Activated naive CD8-positive, alpha-beta T cell treated with anti-CD3 and anti-CD28 coated beads for 36 hours (primary cell): ENCODE measurements at places on chromosomes 16 and 17.

DNA sequence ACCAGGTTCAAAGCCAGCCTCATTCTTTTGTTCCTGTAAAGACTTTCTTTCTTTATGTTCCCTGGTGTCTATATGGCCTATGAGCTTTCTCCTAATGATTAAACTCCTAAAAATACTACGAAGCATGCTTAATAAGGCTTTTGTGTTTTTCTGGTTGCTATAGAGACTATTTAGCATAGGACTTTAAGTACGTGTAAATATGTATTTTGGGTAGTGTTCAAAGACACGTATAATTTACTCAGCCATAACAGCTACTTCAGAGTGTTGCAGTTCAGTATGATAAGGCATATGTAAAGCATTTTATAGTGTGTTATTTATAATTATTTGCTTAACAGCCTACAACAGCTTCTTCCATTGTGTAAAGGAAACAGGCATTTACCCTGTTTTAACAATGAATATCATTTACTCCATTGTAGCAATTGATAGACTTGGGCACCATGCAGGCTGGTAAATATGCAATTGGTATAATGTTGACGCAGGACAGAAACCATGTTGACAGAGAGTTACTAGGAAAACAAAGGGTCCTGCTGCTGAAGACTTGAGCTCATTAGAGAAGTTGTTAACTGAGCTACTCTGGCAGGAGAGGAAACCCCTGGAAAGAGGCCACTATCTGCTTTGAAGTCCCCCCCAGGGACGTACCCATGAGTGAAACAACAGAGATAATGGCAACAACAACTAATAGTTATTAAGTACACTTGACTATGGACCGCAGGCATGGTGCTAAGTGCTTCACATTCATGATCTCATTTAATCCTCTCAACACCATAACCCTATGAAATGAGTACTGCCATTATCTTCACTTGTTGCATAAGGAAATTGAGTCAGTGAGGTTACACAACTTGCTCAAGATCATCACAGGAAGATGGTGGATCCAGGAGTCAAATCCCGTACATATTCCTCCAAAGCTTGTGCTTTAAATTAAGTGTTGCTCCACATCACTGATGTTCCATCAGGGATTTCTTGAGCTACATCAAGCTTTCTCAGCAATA lies 342.2 kb upstream of the DYNLRB2 start:
- H3K27ac ChIP-seq, result no peak overlapping the region
- no peak overlapping the region for H3K4me3 ChIP-seq
- no peaks in the 10 kb centered on the region for H3K36me3 ChIP-seq
- peaks cover 8% of the 10 kb centered on the region for H3K27me3 ChIP-seq
- DNase-seq, result no peak

GRCh38 chr16:72902206-72902605 lies 145.7 kb downstream of the ZFHX3 start:
- no peaks in the 10 kb centered on the region for H3K27me3 ChIP-seq
- H3K27ac ChIP-seq, result no peak overlapping the region
- no peak for DNase-seq

- peak; percentile 20 for DNase-seq
- peak overlapping the region; percentile 69 for H3K4me3 ChIP-seq
- no peaks in the 10 kb centered on the region for H3K36me3 ChIP-seq
- no peaks in the 10 kb centered on the region for H3K27me3 ChIP-seq
- no peak overlapping the region for H3K27ac ChIP-seq
These were observed 987 bp downstream of the SLC16A5 start for GRCh38 chr17:75088465-75089417.

- no peak overlapping the region for H3K4me3 ChIP-seq
- no peaks in the 10 kb centered on the region for H3K27me3 ChIP-seq
- DNase-seq, result peak; percentile 27
- no peaks in the 10 kb centered on the region for H3K36me3 ChIP-seq
These were observed 60.4 kb downstream of the ZDHHC7 start for GRCh38 chr16:84950906-84951305.

- H3K4me3 ChIP-seq, result no peak overlapping the region
- no peaks in the 10 kb centered on the region for H3K36me3 ChIP-seq
- H3K4me1 ChIP-seq, result peaks cover 29% of the 10 kb centered on the region
- peak; percentile 35 for DNase-seq
- no peaks in the 10 kb centered on the region for H3K27me3 ChIP-seq
- H3K27ac ChIP-seq, result no peak overlapping the region
These were observed 15.2 kb downstream of the PIEZO1 start for GRCh38 chr16:88769617-88770460.

DNA sequence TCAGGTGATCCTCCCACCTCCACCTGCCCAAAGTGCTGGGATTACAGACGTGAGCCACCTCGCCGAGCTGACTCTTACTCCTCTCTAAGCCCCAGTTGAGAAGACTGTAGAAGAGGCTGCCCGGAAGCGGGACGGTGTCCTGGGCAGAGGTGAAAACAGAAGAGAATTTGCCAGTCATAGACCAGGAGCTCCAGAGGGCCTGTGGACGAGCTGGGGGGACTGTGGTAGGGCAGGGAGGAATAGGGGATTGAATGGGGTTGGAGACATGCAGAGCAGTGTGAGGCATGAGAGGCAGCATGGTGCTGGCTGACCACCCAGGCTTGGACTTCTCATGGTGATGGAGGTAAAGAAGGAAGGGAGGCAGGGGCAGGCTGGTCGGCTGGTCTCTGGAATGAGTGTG lies 17.1 kb upstream of the PHB1 start:
- H3K27me3 ChIP-seq, result peaks cover 23% of the 10 kb centered on the region
- no peak for DNase-seq
- no peaks in the 10 kb centered on the region for H3K4me1 ChIP-seq
- H3K36me3 ChIP-seq, result no peaks in the 10 kb centered on the region
- H3K27ac ChIP-seq, result no peak overlapping the region
- no peak overlapping the region for H3K4me3 ChIP-seq

DNA sequence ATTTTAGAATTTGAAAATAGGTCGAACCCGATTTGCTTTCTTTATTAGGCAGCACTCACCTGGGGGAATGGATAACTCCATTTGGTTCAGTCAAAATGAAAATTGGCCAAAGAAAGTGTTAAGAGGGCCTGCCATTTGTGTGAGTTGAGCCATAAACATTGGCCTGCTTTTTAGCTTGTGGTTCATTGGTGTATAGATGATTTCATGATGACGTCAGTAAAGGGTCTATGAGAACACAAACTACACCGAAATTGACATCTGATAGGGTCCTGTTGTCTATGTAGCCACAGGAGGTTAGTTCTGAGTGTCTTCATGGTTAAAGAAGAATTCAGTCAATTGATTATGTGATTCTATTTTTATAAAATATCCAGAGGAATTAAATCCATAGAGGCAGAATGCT lies 1001.5 kb upstream of the EEF2KMT start:
- H3K4me3 ChIP-seq, result no peak overlapping the region
- no peaks in the 10 kb centered on the region for H3K4me1 ChIP-seq
- no peaks in the 10 kb centered on the region for H3K36me3 ChIP-seq
- DNase-seq, result no peak

DNA sequence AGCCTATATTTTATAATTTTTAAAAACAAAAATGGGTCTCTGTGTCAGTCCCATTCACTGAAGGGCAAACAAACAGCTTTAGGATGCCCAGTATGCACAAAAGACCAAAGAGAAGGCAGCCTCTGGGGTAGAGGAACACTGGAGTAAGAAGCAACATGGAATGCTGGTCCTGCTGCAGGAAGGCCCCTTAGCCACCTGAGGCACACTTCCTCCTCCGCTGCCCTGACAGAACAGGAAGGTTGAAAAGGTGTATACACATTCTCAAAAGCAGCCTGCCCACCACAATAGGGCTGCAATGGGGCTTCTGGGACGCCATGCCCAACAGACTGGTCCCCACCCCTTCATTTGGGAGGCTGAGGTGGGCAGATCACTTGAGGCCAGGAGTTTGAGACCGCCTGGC lies 19.5 kb downstream of the TOM1L2 start:
- H3K27me3 ChIP-seq, result no peaks in the 10 kb centered on the region
- H3K36me3 ChIP-seq, result peaks cover 17% of the 10 kb centered on the region
- H3K27ac ChIP-seq, result no peak overlapping the region
- H3K4me1 ChIP-seq, result peaks cover 41% of the 10 kb centered on the region
- DNase-seq, result no peak

DNA sequence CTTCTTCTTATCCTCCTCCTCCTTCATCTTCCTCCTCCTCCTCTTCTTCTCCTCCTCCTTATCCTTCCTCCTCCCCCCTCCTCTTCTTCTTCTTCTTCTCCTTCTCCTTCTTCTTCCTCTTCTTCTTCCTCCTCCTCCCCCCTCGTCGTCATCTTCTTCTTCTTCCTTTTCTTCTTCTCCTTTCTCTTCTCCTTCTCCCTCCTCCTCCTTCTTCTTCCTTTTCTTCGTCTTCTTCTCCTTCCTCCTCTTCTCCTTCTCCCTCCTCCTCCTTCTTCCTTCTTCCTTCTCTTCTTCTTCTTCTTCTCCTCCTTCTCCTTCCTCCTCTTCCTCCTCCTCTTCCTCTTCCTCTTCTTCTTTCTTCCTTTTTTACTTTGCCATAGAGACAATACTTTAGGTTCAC lies 5.1 kb upstream of the KRT23 start:
- H3K27ac ChIP-seq, result no peak overlapping the region
- H3K4me3 ChIP-seq, result no peak overlapping the region
- no peaks in the 10 kb centered on the region for H3K36me3 ChIP-seq
- peaks cover 16% of the 10 kb centered on the region for H3K27me3 ChIP-seq
- no peaks in the 10 kb centered on the region for H3K4me1 ChIP-seq

- H3K36me3 ChIP-seq, result no peaks in the 10 kb centered on the region
- no peak overlapping the region for H3K27ac ChIP-seq
- H3K27me3 ChIP-seq, result peaks cover 22% of the 10 kb centered on the region
- no peak for DNase-seq
These were observed 150.3 kb downstream of the ASIC2 start for GRCh38 chr17:33142705-33143299.

GRCh38 chr16:84751947-84752346 lies 52.1 kb downstream of the USP10 start:
- H3K27me3 ChIP-seq, result no peaks in the 10 kb centered on the region
- peaks cover 21% of the 10 kb centered on the region for H3K36me3 ChIP-seq
- H3K27ac ChIP-seq, result peak overlapping the region; percentile 62
- peak; percentile 34 for DNase-seq

DNA sequence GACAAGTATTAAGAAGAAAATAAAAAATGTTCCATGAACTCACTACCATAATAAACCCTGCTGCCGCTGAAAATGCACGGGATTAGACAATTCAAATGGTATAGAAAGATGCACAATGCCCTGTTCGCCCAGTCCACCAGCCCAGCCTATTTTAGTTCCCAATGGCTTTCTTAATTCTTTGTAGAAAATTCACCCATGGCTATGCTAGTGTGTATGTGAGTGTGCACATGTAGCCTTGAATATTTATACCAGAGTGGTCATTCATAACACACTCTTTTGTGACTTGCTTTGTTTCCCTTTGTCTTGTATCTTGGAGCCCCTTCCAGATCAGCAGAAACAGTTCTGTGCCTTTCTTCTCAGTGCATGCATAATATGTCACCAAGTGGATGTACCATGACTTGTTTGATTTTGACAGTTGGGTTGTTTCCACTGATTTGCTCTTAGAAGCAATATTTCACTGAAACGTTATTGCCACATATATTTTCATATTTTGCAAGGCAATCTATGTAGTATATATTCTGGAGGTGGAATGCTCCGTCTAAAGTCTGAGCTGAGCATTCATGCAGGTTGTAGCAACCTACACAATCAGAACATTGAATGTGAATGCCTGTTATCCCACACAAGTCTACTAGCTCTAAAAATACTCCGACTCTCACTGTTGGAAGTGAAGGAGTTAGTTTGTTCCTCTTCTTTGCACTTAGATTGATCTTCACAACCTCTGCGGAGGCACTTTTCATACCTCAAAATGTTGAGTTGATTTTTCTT lies 383.0 kb upstream of the EEF2KMT start:
- no peak overlapping the region for H3K4me3 ChIP-seq
- no peaks in the 10 kb centered on the region for H3K36me3 ChIP-seq
- no peaks in the 10 kb centered on the region for H3K4me1 ChIP-seq
- DNase-seq, result no peak
- H3K27me3 ChIP-seq, result peaks cover 20% of the 10 kb centered on the region

DNA sequence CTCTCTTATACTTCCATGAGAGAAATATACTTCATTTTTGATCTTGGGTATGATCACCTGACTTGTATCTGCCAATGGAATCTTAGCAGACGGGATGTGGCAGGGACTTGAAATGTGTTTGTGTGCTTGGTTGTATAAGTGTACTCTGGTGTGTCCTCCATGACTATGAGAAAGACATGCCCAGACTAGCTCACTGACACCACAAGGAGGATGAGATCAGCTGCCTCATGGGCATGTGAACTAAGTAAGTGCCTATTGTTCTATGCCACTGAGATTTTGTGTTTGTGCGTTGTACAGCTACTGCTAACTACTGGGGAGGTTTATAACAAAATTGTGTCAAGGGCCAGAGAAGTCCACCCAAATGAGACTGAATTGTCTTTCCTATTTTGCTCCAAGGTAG lies 402.2 kb upstream of the SALL1 start:
- H3K27me3 ChIP-seq, result no peaks in the 10 kb centered on the region
- no peaks in the 10 kb centered on the region for H3K4me1 ChIP-seq
- H3K36me3 ChIP-seq, result no peaks in the 10 kb centered on the region
- no peak for DNase-seq

GRCh38 chr17:49497148-49498028 lies 2.3 kb downstream of the NGFR start:
- H3K36me3 ChIP-seq, result no peaks in the 10 kb centered on the region
- no peak overlapping the region for H3K27ac ChIP-seq
- H3K4me3 ChIP-seq, result peak overlapping the region; percentile 48
- H3K4me1 ChIP-seq, result peaks cover 10% of the 10 kb centered on the region

DNA sequence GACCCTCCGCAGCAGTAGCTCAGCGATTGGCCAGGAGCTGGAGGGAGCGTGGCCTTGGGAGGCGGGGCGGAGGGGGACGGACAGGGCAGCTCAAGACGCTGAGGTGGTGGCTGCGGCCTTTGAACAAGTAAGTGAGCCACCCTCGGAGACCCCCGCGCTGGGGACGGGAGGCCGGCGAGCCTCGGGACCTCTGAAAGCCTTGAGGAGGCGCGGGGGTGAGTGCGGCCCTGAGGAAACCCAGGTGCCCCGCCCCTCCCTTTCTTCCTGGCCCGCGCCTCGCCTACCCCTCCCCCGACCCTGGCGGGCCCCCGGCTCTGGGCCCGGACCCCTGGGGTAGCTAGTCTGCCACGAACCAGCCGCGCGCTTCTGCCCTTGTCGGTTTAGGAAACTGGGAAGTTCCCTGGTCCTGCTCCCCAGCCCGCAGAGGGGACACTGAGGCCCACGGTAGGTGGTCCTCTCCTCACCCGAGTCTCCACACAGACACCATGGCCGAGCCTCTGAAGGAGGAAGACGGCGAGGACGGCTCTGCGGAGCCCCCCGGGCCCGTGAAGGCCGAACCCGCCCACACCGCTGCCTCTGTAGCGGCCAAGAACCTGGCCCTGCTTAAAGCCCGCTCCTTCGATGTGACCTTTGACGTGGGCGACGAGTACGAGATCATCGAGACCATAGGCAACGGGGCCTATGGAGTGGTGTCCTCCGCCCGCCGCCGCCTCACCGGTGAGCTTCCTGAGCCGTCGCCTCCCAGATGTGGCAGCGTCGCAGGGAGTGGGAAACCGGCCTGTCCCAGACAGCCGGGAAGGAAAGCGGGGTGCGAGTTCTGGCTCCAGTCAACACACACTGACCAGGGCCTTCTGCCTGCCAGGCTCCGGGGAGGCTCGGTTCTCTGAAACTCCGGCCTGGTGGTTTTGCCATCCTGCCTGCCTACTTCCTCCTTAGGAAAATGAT lies at the start of gene MAPK7:
MAPK7 (plus strand) TSS at position 83 of the 945 bp plus-strand sequence; CDS start at position 486, 403 bp downstream.
- H3K4me1 ChIP-seq, result peaks cover 13% of the 10 kb centered on the region
- DNase-seq, result no peak
- peaks cover 9% of the 10 kb centered on the region for H3K36me3 ChIP-seq
- peak within 1 kb of the TSS; percentile 99 for H3K4me3 ChIP-seq
